NCI-H2029 treated with DMSO at 0.1 percent for 48 hours (cell line): ENCODE measurements at places on chromosomes 12 and 14.

DNA sequence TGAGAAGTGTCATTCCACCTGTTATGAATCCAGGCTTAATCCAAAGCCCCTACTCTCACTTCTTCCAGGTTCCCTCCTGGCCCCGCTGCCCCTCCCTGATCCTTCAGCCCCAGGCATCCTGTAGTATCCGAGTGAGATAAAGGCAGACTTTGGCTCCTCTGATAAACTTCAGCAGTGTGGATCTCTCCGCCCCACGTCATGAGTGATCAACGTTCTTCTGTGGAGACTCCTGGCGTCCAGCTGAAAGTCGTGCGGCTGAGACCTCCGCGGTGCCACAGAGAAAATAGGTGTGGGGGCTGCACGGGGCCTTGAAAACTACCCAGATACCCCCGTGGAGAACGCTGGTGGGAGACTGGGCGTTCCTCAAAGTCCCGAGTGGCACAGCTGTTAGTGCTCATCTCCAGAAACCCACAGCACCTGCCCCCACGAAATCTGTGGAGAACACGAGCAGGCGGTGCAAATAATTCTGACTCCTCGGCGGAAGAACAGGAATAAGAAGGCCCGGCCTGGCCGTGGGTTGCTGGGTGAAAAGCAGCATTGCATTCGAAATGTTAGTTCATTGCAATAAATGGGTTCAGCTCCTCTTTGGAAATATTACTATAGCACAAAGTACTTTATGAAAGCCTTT is 180.0 kb upstream of the RGS6 start:
- no peak for DNase-seq

DNA sequence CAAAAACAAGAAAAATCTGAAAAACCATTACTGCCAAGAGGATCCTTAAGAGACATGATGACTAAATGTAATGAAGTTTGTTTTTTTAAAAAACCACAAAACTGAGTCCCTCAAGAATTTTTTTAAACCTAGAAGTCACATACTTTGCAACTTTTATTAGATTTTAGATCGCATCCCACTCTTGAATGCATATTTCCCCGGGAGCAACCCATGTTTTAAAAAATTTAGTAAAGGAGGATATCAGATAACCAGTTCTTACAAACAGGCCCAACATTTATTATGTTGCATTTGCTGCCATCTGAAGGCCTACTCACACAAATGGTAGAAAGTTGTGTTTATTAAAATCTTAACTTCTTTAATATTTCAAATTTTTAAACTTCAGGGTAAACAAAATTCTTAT is 44.3 kb upstream of the CCT2 start:
- no peak for DNase-seq

- no peak for DNase-seq
Measured at GRCh38 chr14:41146391-41146790, 460.3 kb upstream of the LRFN5 start.

DNA sequence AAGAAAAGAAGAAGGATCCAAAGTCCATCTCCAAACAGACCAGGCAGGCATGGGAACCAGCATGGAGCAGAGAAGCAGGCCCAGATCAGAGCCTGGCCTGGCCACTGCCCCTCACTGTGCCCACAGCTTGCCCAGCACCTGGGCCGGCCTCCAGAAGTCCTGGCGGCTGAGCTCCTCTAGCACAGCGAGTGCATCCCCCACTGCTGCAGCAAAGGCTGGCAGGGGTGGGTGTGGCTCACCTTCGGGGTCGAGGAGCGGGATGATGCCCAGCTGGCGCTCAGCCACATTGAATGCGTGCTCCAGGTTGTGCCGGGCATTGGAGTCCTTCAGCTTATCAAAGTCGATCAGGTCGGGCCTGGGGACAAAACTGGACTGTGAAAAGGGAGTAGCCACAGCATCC is 78.7 kb downstream of the SPTB start:
- no peak for DNase-seq

GRCh38 chr12:19236656-19237055 is 107.1 kb downstream of the PLEKHA5 start:
- DNase-seq, result no peak

DNA sequence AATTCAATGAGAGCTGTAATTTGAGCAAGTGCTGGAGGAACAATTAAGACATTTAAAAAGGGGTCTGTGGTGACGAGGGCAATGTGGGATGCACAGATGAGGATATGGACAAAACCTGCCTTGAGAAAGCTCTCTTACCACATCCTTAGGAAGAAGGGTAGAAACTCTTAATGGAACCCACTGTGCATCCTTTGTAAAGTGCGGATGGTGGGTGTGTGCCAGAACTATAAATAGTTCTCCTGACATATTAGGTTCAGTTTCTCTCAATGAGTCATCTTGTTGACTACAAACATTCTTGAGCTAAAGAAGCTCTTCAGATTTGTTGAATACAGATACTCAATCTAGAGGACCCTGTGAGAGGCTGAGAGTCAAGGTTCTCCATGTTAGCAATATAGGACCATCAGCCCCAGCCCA is 106.1 kb upstream of the ANO4 start:
- peak; percentile 55 for DNase-seq
